Esophagus muscularis mucosa (tissue), 4 donors: ENCODE measurements at places on chromosomes 2 and 18.

GRCh38 chr18:49970319-49970718, 157.0 kb upstream of the ACAA2 start:
- no peak for DNase-seq

DNA sequence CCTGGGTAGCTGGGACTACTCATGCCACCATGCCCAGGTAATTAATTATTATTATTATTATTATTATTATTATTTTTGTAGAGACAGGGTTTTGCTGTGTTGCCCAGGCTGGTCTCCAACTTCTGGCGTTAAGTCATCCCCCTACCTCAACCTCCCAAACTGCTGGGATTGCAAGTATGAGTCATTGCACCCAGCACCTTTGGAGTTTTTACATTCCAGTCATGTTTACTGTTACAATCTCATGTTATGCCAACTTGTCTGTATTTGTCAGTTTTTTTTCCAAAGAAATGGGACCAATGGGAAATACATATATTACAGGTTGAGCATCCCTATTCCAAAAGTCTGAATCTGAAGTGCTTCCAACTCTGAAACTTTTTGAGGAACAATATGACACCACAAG, 903.8 kb downstream of the SLC4A3 start:
- no peak for DNase-seq

DNA sequence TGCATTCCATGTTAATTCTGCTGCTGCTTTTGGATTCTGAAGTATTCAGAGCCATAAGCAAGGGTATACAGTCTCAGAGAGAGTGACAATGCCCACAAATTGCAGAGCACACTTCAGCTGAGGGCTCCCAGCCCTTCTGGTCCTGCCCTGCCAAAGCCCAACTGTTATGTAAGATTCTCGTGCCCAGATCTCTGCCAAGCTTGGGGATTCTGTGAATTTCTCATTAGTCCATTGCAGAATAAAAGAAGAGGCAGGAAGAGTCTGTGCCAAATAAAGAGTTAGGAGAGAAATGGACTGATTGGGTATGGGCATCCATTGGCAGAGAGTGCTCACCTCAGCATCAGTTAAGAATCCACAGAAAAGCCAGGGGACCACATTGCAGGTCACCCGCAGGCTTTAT, 112.0 kb upstream of the PNPT1 start:
- DNase-seq = no peak

GRCh38 chr2:200863782-200864175, 679 bp downstream of the CLK1 start:
- no peak for DNase-seq

DNA sequence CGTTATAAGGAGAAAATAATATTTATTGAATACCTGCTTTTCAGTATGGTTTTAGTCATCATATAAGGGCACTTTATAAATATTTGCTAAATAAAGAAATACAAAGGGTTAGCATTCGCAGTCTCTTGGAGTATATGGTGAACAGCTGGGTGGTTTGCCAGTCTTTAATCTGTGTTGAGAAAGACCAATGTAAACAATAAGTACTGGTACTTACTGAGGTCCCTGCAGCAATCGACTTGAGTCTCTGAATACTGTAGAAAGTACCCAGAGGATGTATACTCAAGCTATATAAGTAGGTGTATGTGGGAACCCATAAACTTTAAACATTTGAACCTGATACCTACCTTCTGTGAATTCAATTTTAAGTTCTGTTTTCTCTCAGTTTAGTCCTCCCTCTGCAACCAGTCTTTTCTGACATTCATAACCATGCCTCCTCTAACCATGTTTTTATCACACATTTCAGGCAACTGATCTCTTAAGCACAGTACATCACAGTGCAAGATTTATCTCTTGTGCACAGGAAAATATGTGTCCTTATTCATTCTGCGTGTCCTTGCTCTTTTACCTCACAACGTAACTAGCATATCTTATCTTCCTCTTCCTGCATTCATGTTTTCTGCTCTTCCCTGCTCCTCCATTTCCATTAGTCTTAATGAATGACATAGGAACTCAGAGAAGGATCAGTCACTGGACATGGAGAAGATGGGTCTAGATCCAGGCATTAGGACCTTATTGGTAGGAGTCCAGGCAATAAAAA, 21.7 kb downstream of the C18orf63 start:
- no peak for DNase-seq
